ENCODE measurements at places on chromosomes 3 and 15.

DNA sequence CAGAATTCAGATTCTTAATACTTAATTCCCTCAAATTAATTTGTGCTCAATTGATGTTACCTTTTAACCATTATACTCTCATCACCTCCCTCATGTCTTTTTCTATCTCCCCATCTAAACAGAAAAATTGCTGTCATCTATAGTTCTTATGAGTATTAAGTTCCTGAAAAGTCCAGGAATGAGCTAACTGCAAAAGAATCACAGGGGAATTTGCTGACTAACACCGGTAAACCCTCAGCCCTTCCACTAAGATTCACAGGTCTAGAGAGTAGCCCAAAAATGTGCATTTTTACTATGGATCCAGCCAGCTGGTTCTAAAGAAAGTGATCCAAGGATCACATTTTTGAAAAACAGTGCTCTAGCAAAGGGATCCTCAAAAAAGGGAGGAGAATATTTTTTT is 67.0 kb downstream of the SETD2 start:
- no peak for DNase-seq

- DNase-seq = no peak
Measured at GRCh38 chr15:57091636-57092035, 173.2 kb downstream of the TCF12 start.

DNA sequence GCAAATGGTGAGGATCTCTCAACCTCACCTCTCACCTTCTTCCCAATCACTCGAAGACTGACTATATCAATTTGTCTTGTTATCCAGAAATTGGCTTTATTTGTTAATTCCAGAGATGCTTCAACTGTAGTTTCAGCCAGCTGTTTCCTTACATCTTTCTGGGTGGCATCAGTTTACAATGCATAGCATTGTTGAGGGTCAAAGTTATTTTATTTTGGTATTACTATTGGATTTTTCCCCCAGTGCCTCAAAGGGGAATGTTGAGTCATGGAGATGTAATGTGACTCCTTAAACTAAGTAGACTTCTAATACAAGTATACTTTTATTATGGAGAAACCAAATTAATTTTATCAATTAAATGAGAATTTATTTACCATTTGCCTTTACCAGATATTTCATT is 351.6 kb downstream of the TIGIT start:
- DNase-seq = no peak

- DNase-seq = no peak
Measured at GRCh38 chr3:184563941-184564684, 2.5 kb downstream of the EPHB3 start.

DNA sequence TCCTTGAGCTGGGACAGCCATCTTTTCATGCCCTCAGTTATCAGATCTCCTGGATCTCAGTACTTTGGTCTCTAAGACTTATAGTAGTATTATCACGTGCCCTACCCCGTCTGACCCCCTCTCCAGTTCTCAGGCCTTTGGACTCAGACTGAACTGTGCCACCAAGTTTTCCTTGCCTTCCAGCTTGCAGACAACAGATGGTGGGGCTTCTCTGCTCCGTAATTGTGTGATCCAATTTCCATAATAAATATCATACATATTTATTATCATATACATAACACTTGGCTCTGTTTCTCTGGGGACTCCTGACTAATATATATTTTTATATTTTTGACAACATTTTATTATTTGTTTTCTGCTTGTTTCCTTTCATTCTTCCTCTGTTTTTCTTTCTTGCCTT is 458.8 kb upstream of the SEMA6D start:
- no peak for DNase-seq

- no peak for DNase-seq
Measured at GRCh38 chr3:171250444-171250843, 209.8 kb downstream of the TNIK start.

- DNase-seq = no peak
Measured at GRCh38 chr3:161212171-161212771, 8.8 kb upstream of the NMD3 start.

DNA sequence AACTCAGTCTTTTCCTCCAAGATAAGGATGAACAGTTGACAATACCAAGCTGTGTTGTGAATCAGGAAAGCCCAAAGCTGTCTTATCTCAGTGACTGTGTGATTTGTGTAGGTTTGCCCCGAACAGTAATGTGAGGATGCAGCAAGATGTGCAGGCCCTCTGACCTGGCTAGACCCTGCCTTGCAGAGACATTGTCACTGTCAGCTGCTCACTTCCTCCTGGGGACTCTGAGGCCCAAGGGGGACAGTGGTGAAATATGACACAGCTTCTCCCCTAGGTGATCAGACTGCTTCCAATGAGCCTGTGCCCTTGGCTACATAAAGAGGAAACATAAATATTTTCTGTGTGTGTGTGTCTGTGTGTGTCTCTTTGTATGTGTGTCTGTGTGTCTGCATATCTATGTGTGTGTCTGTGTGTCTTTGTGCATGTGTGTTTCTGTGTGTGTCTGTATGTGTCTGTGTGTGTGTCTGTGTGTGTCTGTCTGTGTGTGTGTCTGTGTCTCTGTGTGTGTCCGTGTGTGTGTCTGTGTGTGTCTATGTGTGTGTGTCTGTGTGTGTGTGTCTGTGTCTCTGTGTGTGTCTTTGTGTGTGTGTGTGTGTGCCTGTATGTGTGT is 21.7 kb downstream of the LRRK1 start:
- DNase-seq = no peak

GRCh38 chr3:14761866-14762265 is 56.9 kb upstream of the FGD5 start:
- no peak for DNase-seq

GRCh38 chr3:102474207-102474606 is 39.4 kb downstream of the ZPLD1 start:
- no peak for DNase-seq

GRCh38 chr3:101867511-101867910 is 18.2 kb downstream of the NFKBIZ start:
- DNase-seq = no peak

DNA sequence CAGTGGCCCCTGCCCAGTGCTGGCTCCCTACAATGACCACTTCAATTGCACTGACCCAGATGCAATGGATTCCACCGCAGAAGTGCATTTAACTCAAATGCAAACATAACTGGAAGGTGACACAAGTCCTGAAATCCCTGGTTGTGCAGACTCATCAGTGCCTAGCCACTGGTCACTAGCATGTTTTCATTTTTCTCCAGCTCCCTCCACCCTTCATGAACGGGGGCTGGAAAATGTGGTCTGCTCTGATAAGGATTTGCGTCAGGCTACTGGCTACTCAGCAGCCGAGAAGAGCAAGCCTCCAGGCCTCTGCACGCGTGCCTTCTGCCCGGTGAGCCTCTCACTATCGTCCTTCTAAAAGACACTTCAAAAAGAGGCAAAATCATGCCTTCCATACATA is 27.4 kb upstream of the FURIN start:
- no peak for DNase-seq

- DNase-seq = no peak
Measured at GRCh38 chr3:186073641-186074040, 35.2 kb downstream of the ETV5 start.

DNA sequence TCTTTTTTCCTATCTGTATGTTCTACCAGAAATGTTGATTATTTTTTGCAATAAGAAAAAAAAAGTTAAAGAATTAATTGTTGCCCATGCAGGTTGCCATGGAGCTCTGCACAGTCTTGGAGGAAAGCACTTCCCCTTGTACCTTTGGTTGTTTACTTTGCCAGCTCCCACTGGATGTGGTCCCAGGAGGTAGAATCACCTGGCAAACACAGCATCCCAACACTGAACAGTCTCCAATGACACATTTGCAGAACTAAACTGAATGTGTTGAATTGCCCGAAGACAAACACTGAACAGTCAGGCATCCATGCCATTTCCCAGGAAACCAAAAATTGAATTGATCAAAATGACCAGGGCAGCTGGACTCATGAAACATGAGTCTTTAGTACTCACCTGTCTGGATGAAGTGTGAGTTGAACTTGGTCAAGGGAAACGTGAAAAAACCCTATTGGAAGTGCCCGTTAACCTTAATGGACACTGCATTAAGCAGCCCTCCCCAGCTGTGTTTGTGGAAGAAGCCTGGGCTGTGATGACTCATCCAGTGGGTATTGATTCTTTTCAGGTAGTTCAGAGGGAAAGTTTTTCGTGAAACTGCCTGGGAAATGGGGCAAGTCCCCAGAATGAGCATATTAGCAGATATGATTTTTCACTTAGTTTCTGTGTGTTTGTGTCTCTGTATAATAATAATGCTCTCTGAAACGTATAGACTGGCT is 284.7 kb upstream of the STT3B start:
- no peak for DNase-seq

GRCh38 chr3:32937331-32937730 is 14.1 kb upstream of the CCR4 start:
- DNase-seq = no peak

DNA sequence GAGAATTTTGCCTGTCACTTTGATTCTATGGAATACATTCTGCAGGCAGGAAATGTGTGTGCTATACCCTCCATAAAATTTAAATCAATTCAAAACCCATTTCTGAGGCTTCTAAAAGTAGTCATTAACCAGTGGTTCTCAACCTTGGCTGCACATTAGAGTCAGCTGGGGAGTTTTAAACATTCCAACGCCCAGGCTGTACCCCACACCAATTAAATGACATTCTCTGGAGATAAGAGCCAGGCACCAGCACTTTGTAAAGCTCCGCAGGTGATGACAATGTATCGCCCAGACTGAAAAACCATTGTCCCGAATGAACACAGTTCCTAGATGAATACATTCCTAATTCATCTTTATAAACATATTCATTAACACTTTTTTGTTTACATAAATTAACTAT is 110.6 kb upstream of the MB21D2 start:
- DNase-seq = no peak

DNA sequence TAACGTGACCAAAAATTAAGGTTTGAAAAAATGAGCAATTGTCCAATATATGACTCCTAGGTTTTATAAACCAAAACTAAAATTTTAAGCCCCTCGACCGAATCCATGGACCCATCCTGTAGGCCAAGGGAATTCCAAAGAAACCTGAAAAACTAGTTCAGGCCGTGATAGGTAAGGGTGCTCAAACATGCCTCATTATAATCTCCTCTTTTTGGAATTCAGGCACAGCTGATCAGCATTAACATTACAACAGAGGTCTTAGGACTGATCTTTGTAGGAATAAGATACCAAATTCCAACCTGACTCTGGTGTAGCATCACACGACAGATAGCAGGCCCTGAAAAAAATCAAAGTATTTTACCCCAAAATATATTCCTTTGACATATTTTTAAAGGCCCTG is 155.7 kb downstream of the NEK10 start:
- DNase-seq = no peak

DNA sequence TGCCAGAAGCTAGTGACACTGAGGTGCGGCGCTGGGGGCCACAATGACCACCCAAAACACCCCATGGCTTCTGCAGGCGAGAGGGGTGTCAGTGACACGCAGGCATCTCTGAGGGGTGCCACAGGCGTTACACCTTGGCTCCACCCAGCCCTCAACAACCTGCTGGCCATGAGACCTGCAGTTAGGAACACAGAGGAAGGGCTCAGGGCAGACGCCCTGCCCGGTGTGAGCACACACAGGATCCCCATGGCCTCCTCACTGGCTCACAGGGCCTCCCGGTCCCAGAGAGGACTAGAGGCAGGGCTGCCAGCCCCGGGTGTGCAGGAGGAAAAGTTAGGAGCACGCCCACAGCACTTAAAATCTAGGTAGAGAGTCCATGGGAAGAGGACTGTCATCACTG is 35.1 kb downstream of the CYFIP1 start:
- no peak for DNase-seq

GRCh38 chr15:56913241-56913640 is 5.2 kb upstream of the TCF12 start:
- DNase-seq = no peak

GRCh38 chr15:83288381-83288801 is 3.9 kb upstream of the BNC1 start:
- no peak for DNase-seq

DNA sequence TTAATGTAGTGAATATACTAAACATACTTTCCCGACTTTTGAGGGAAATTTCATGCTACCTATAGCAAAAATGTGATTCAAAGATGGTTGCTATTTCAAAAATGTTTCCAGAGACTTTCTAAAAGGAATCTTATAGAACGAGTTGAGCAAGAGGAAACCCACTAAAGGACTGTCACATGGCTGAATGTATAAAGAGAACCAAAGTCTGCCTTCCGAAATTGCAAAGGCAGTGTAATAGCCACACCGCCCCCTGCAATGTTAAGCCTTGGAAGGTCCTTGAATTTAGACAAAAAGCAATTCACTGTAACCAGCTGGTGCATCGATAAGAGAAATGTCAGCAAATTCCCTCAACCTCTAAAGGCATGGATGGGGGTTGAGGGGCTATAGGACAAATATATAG is 142.8 kb downstream of the CHL1 start:
- DNase-seq = no peak

GRCh38 chr15:81257435-81257834 is 60.8 kb downstream of the IL16 start:
- no peak for DNase-seq

- no peak for DNase-seq
Measured at GRCh38 chr3:155859859-155860258, 5.6 kb upstream of the SLC33A1 start.

DNA sequence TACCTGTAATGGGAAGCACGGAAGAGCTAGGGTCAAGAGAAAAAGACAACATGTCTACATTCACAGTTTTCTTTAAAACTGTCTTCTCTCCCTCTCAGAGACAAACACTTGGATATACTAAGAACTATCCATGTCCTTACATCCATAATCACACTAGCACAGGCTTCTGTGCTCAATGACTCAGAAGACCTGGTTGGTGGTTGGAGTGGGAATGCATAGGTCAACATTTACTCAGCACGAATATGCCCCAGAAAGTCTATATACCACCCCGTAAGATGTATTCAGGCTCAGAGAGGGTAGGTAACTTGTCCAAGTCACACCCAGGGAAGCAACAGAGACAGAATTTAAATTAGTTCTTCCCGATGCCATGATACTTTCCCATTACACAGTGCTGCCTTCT is 891.1 kb downstream of the TUSC7 start:
- no peak for DNase-seq

- no peak for DNase-seq
Measured at GRCh38 chr3:195727606-195728195, 6.9 kb downstream of the MUC20 start.

GRCh38 chr3:134300520-134300919 is 49.9 kb upstream of the RYK start:
- DNase-seq = no peak

GRCh38 chr3:155664925-155665695 is 79.8 kb downstream of the PLCH1 start:
- no peak for DNase-seq

GRCh38 chr3:12944849-12945248 is 103.5 kb upstream of the RPL32 start:
- DNase-seq = no peak

DNA sequence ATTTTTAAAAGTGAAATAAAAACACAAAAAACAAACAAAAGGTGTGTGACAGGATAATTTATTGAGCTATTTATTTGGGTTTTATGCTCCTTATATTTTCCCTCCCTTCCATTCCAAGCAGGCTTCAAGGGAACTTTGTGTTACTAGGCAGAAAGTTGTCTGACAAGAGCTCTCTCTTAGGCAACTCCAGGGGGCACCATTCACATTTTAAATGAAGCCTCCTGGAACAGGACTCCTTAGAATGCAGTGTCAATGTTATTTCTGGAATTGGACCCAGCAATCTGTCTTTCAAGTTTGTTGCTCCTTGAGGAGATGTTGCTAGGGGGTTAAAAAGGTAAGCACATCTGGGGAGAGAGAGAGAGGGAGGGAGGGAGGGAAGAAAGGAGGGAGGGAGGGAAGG is 5.4 kb upstream of the RFX7 start:
- no peak for DNase-seq

Measured in 8988T (cell line).